ENCODE measurements at places on chromosomes 1 and 21.

- DNase-seq, result no peak
These were observed 189.0 kb downstream of the NFIA start for GRCh38 chr1:61271412-61271789.

- no peak for DNase-seq
These were observed 29.5 kb upstream of the TTC4 start for GRCh38 chr1:54686155-54686554.

DNA sequence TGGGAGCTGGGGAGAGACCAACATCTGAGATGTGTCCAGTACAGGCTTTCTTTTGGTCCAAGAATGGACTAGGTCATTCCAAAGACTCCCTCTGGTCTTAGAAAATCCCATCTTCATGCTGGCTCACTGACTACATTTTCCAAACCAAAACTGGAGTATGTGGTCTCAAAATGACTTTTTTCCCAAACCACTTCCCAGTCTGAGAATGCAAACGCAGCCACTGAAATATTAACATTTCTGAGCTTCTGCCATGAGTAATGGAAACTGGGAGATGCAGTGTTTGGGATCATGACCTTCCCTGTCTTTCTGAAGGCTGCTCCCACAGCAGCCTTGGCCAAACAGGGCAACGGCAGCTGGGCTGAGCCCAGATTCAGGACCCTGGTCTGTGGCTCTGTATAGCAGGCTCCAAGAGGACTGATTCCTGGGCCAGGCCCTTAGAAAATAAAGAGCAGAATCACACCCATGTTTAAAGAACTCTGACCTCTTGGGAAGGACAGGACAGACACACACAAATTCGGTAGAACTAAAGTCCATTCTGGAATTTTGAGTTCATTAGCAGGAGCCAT lies 62.1 kb upstream of the CNTN2 start:
- no peak for DNase-seq

- no peak for DNase-seq
These were observed 296.4 kb downstream of the PTPRU start for GRCh38 chr1:29532751-29533150.

DNA sequence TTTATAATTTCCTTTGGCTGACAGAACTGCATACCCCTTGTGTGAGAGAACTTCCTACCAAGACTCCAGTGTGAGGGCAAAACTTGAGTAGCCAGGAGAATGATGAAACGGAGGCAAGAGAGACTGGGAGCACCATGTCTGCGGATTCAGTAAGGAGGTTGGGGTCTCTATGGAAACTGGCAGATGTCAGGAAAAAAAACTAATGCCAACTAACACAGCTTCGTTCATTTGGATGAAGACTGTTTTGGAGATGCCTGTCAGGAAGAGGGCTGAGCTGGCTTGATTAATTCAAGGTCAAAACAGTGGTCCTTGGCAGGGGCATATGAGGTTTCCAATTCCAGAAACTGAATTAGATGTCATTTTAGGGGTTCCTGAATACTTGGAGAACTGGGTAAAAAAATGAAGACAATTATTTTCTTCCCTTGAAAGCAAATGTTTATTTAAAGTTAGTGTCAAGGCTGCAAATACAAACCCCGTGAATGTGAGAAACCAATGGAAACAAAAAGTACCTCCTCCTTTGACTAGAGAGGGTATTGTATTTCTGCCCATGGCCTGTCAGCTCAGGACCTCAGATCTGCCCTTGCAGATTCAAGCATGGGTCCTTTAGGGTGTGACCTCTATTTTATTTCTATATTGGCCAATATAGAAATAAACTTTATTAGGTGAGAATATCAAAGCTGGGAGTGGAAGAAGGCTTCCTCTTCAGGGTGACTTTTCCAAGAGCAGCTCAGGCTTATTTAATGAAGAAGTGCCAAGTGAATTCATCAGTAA lies 110.5 kb downstream of the MAST2 start:
- DNase-seq, result no peak

- no peak for DNase-seq
These were observed 141.9 kb upstream of the TNR start for GRCh38 chr1:175885326-175885725.

DNA sequence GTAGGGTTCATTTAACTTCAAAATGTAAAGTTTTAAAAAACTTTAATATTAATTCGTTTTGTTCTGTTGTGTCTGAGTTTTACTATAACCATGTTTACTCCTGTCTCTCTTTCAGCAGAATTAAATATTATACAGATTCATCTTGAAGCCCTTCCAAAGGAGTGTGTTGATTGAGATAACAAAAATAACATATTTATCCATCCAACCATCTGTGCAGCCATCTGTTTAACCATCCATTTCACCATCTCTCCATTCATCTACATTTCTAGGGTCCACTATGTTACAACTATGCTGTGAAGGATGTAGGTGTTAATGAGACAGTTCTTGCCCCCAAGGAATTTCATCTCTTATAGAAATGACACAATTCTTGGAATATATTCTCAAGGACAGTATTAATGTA lies 36.0 kb upstream of the GNG12 start:
- DNase-seq, result no peak

DNA sequence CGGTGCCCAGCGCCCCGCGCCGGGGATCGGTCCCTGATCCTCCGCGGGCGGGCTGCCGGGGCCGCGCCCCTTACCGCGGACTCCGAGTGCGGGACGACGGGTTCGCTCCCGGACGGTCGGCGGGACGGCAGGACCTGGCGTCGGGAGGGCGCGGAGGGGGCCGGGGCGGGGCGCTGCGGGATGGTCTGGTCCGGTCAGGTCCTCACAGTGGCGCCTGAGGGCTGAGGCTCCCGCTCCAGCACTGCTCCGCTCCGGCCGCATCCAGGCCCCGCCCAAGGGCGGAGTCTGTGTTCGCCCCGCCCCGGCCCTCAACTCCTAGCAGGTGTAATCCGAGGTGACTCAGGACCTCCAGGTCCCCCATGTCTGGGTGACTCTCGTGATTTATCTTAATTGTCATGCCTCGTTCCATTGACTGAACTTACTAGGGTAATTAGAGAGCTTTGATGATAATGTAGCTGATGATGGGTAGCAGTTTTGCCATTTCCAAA lies at the start of gene RAB3B:
Gene RAB3B (minus strand): TSS at position 223 of the 488 bp plus-strand sequence. CDS start 13,583 bp downstream, outside the sequence.
- DNase-seq, result peak; percentile 34

- DNase-seq, result no peak
These were observed 37.8 kb upstream of the S1PR1 start for GRCh38 chr1:101198842-101199636.

DNA sequence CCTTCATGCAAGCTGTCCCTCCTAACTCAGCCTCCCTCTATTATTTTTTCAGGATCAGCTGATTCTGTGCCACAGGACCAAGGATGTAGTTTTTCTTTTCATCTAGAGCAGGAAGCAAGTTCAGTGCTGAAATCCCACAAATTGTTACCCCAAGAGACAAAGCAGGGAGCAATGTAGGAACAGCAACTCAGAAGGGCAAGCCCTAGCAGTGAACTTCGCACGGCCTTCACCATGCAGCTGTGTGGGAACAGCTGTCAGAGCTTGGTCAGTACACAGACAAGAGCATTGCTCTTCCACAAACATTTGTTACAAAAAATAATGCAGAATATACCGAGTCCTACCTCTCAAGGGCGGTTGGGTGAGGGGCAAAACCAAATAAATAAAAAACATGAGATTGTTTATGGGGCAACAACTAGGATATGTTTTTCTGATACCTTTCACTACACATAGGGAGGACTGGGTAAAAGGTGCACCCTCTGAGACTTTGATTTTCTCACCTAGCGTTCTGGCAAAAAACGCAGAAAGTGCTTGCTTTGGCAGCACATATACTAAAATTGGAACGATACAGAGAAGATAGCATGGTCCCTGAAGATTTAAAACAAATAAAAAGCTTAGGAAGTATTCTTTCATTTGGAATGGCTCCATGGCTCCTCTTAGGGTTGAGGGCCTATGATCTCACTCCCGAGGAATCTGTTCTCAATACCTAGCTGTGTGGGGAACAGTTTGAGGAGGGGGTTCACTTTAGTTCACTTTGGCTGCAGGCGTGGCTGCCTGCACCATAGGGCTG lies 37.1 kb upstream of the ANGPTL7 start:
- DNase-seq, result no peak

- no peak for DNase-seq
These were observed 121.5 kb downstream of the XCL2 start for GRCh38 chr1:168422203-168422847.

GRCh38 chr1:17274186-17275170 lies 25.6 kb downstream of the PADI3 start:
- DNase-seq, result no peak

GRCh38 chr1:50175719-50176639 lies 67.3 kb downstream of the ELAVL4 start:
- no peak for DNase-seq

- no peak for DNase-seq
These were observed 4.0 kb downstream of the ZBTB7B start for GRCh38 chr1:155006601-155007101.

DNA sequence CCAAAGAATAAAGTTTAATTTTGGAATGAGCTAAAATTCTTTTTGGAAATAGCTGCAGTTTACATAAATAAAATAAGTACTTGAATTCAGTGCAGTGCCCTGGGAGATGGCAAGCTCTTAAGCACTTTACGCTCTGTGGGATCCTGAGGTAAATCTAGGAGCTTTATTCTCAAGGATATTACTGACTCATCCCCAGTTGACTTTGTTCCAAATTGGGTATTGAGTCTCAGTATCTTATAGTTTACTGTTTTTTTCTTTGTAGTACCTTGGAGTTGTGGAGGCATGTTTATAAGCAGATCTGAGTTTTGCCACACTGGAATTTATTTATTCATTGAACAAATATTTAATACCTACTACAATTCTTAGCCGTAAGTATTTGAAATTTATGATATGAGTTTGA lies 27.4 kb upstream of the HRNR start:
- no peak for DNase-seq

DNA sequence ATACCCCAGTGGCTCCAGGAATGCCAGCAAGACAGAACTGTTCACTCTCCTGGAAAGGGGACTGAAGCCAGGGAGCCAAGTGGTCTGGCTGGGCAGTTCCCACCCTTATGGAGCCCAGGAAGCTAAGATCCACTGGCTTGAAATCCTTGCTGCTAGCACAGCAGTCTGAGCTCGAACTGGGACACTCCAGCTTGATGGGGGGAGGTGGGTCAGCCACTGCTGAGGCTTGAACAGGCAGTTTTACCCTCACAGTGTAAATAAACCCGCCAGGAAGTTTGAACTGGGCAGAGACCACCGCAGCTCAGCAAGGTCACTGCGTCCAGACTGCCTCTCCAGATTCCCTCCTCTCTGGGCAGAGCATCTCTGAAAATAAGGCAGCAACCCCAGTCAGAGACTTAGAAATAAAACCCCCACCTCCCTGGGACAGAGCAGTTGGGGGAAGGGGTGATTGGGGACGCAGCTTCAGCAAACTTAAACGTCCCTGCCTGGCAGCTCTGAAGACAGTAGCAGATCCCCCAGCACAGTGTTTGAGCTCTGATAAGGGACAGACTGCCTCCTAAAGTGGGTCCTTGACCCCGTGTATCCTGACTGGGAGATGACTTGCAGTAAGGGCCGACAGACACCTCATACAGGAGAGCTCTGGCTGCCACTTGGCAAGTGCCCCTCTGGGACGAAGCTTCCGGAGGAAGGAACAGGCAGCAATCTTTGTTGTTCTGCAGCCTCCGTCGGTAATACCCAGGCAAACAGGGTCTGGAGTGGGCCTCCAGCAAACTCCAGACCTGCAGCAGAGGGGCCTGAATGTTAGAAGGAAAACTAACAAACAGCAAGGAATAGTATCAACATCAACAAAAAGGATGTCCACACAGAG lies 568.4 kb downstream of the PLA2G4A start:
- no peak for DNase-seq

GRCh38 chr21:35268817-35269216 lies 219.7 kb upstream of the RUNX1 start:
- no peak for DNase-seq

DNA sequence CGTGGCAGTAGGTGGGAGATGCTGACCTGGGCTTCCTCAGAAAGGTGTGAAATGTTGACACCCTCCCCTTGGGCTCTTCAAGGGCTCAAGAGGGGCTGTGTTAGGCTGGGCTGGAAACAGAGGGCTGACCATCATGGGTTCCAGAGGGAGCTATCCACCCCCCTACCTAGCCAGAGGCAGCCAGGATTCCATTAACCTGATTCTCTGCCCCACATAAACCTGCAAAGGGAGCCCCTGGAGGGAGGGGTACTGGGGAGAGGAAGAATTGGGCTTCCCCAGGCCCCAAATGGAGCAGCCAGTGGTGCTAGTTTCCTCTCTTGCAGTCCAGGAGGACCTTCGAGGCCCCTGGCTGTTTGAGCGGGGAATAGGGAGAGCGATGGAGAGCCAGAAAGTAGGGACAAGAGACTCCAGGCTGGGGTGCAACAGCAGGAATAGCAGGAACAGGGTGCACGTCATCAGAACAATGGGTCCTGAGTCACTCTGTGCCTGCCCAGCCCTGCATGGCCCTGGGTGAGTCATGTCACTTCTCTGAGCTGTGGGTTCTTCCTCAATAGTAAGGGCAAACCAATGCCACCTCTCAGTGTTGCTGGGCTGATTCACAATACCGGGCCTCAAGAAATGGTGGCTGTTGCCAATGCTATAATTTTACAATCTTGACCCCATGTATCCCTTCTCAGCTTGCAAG lies 121.2 kb downstream of the EPHB2 start:
- DNase-seq, result no peak

- DNase-seq, result no peak
These were observed 2.4 kb upstream of the PEF1 start for GRCh38 chr1:31647106-31647505.

DNA sequence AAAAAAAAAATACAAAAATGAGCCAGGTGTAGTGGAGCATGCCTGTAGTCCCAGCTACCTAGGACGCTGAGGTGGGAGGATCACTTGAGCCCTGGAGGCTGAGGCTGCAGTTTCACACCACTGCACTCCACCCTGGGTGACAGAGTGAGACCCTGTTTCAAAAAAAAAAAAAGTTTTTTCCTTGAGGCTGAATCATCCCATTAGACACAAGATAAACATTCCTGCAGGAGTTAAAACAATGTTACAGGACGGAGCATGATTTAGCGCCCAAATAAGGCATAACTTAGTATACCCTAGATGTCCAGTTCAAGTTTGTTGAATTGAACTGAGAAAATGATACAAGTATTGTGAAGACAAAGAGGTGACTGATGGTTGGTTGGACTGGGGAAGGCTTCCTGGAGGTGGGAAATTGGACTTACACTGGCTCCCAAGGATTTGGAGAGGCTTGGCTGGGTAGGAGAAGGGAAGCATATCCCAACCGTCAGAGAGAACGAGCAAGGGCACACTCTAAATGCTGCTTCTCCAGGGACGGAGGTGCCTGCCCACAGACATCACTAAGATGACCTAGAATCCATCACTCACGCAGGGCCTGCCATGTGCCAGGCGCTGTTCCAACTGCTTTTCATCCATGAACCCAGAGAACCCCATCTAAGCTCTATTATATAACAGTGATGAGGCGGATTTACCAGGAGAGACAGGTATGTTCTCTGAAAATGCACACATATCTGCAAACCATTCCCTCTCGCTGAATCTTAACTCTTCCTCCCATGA lies 610.6 kb downstream of the KIF26B start:
- DNase-seq, result no peak

GRCh38 chr1:204222764-204223055 lies 8.9 kb upstream of the GOLT1A start:
- no peak for DNase-seq

DNA sequence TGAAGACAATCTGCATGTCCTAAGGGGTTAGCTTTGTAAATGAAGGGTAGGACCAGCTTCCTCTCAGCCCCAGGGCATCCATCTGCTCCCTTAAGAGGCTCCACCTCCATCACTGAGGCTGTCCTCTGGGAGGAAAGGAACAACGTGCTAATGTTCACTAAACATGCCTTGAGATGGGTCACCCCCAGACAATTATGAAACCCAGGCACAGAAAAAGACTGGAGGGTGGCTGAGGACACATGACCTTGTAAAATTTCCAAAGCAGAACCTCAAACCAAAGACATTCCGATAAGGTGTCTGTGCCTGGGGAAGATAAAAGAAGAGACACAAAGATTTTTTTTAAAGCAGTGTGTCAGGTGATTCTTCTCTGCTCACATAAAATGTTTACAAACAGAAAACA lies 37.6 kb upstream of the ZNF124 start:
- no peak for DNase-seq

Data from activated CD8-positive, alpha-beta memory T cell treated with anti-CD3 and anti-CD28 coated beads for 1 hour (primary cell).